ENCODE measurements at places on chromosomes 1 and 21. TPM values are rescaled to one million over a fixed set of nuclear protein-coding genes. Genes with fewer than 3 reads are reported as not detected.

- peak; percentile 87 for DNase-seq
These were observed 10.2 kb downstream of the IRF2BP2 start for GRCh38 chr1:234599617-234600417.

DNA sequence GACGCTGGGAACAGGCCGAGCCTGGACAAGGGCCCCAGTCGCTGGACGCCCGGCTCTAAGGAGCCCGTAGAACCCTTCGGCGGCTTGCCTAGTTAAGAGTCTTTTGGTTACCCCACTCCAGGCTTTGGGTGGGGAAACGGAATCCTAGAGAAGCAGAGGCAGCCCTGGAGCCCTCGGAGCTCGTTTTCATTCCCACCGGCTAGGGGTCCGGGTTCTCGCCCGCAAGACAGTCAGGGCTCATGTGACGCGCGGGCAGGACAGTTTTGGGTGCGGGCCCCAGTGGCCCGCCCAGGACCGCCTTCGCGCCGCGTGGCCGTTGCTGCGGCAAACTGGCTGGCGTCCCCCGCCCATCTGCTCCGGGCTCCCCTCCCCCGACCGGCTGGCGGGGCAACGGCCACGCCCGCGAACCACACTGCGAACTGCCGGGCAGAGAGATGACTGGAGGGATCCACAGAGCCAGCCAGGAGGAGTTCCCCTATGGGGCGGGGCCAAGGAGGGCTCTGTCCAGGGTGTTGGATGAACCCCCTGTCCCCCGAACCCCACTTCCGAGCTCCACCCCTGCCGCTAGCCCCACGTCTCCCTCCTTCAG is 829 bp upstream of the HES2 start:
- no peak for DNase-seq

- DNase-seq, result no peak
These were observed 91.2 kb downstream of the UBIAD1 start for GRCh38 chr1:11364170-11364569.

- no peak for DNase-seq
These were observed 537.4 kb upstream of the RGS18 start for GRCh38 chr1:191620883-191621282.

- no peak for DNase-seq
These were observed 11.3 kb downstream of the HIVEP3 start for GRCh38 chr1:41907446-41907845.

DNA sequence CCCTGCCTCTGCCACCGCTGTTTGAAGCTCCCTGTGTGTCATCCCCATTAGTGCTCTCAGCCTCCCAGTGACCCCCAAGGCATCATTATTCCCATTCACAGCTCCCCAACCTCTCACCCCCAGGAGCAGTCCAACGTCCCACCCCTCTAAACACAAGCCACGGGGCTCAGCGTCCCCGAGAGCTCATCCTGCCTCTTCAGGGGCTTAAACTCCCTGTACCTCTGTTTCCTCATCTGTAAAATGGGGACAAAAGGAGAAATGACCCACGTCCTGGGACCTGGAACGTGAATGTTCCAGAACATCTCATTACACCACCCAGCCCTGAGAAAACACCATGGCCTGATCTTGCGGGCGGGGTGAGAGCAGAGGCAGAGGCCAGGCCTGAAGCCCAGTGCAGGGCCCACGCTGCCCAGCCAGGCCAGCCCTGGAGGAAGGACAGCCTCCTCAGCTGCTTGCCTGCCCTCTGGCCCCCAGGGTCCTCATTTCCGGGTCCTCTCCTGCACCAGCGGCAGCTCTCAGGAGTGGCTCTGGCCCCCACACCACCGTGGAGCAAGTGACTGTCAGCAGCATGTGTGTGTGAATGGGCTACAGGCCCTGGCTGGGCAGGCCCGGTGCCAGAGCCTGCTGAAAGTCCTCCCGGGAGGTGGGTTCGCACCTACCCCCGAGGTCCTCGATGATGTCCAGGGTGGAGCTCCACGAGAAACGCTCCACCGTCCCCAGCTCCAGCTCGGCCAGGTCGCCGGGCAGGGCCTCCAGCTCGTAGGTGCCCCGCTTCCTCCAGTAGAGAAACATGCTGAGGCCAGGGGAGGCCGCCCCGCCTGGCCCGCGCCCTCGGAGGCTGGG is 14.1 kb upstream of the PLEKHG5 start:
- DNase-seq, result no peak

- no peak for DNase-seq
These were observed 21.9 kb downstream of the PCNT start for GRCh38 chr21:46345861-46346260.

- no peak for DNase-seq
These were observed 13.0 kb downstream of the NES start for GRCh38 chr1:156664046-156664766.

OVAAL gene
- total RNA-seq, result not detected

AK5 gene
- not detected for total RNA-seq

Data from NCI-H460 (cell line).